ENCODE measurements at places on chromosomes 4 and X.

- no peak for DNase-seq
Observed at GRCh38 chrX:3262901-3263300, 83.6 kb downstream of the MXRA5 start.

- no peak for DNase-seq
Observed at GRCh38 chr4:84767168-84767567, 184.2 kb downstream of the CDS1 start.

- DNase-seq: no peak
Observed at GRCh38 chr4:4838936-4839810, 20.3 kb upstream of the MSX1 start.

GRCh38 chr4:105061731-105062130 lies 84.9 kb upstream of the TET2 start:
- no peak for DNase-seq

- no peak for DNase-seq
Observed at GRCh38 chr4:107392951-107393350, 327.1 kb downstream of the PAPSS1 start.

DNA sequence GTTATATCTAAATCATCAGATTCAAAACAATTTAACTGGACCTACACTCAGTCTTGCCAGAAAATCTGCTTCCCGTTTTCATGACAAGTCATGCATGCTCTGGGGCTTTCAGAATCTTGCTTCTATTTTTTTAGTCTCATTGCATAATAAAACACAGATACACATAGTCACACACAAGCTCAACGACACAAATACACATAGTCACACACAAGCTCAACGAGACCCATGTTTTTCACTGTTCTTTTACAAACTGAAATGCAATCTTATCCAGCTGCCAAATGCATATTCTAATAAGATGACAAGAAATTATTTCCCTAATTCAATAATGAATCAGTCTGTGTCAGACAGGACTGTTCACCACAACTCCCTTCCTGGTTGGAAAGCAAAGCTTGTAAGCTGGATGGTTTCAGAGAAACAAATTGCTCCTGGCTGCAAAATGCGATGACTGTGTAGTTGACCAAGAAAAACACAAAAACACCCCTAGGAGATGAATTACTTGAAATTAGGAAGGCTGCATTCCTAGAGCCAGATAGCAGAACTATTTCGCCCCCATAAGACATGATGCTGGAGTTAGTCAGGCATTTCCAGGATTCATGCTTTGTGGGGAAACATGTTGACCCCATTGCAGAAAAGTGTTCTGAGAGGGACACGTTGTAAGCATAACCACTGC lies 208.7 kb downstream of the CHIC2 start:
- no peak for DNase-seq

DNA sequence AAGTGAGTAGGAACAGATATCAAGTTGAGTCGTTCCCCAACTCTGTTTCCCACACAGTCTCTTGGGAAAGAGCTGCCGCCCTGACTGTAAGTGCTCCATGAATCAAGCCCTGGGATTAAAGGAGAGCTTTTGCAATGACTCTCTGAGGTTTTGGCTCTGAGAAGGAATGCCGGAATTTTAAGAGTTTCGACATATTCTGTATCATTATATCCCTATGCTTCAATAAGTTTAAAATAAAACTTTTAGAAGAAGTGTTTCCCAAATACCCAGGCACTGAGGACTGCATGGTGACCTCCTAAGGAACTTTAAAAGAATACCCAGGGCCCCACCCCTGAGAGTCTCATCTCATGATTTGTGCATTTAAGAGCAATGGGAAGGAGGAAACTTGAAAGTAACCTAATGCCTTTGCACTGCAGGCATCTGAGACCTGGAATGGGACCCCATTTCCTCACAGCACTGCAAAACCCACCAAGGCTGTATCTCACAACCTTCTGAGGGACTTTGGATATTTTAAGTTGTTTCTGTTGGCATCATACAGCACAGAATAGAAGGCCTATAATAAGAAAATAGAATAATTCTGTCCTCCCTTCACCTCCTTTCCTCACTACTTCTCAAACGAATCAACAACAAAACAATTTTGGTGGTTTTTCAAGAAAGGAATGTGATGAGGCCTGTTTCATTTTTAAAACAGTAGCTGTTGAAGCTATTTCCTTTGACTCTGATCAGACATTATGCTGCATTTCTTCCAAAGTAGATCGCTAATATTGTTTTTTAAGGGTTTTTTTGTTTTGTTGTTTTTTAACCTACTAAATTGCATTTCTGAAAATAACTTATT lies 121.2 kb downstream of the GASK1B start:
- no peak for DNase-seq

- no peak for DNase-seq
Observed at GRCh38 chr4:88629826-88630225, 37.5 kb downstream of the HERC3 start.

GRCh38 chr4:70608324-70608723 lies 16.3 kb downstream of the AMBN start:
- DNase-seq: no peak

- no peak for DNase-seq
Observed at GRCh38 chr4:55733932-55734331, 85.7 kb upstream of the EXOC1L start.

- no peak for DNase-seq
Observed at GRCh38 chr4:136012220-136012619, 1520.1 kb downstream of the PCDH18 start.

DNA sequence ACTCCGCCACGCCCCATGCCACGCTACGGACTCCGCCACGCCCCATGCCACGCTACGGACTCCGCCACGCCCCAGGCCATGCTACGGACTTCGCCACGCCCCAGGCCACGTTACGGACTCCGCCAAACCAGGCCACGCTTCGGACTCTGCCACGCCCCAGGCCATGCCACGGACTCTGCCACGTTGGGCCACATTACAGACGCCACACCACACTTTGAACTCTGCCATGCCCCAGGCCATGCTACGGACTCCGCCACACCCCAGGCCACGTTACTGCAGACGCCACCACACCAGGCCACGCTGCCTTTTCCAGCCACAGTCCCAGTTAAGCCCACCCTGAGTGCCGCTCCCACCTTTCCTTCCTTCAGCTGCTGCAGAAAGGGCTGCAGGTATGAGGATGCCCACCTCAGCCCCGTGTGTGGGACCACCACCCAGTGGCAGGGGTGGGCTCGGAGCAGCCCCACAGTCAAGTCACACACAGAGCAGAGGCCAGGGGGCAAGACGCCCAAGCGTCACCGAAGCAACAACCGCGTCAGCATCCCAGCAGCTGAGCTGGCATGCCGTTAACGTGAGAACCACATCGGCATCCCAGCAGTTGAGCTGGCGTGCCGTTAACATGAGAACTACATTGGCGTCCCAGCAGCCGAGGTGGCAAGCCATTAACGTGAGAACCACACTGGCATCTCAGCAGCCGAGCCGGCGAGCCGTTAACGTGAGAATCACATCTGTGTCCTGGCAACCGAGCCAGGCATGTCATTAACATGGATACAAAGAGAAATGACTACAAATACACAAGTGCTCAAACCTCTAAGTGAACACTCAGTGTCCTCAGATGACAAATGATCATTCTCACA lies 26.4 kb downstream of the GAK start:
- no peak for DNase-seq

DNA sequence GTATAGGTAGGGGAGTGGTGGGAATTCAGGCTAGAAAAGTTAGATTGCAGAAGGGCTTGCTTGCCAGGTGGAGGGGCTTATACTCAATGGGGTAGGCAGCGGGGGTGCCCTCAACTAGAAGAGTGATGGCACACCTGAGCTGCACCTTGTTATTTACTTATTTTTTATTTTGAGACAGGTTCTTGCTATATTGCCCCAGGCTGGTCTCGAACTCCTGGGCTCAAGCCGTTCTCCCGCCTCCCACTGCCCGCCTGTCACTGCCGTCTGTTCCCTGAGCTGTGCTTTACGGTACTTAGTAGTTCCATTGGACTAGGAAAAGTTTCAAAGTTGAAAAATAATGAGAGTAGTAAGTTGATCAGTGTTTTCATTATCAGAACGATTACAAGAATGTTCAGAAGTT lies 2.0 kb downstream of the ZFX start:
- no peak for DNase-seq

GRCh38 chrX:22526339-22526738 lies 253.6 kb downstream of the CBLL2 start:
- DNase-seq: no peak

DNA sequence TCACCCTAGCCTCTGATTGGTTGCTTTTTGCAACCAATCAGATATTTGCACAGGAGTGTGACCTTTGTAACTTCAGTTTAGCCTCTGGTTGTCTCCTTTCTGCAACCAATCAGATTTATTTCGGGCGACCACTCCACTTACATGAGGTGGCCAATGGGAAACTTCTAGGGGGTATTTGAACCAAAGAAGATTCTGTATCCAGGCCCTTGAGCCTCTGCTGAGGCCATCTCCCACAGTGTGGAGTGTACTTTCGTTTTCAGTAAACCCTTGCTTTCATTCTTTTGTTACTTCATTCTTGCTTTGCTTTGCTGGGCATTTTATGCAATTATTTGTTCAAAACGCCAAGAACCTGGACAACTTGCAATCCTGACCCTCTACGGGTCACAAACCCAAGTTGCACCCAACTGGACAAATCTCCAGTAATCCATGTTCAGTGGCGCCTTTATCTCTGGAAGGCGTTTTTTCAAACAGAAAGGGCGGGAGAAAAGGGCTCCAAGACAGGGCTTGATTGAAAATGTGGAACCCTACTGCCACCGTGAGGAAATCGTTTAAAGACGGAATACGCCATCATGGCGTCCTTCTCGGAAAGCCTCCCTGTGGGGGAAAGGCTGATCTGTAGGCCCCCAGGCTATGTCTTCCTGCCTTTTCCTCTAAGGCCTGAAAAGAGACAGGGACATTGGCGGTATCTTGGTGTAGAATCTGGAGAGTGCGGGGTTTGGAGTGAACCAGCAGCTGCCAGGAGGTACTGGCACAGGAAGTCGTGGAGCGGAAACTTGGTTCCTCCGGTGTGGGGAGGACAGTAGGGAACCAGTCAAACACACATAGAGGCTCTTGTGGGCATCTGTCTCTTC lies 184.6 kb downstream of the OR13H1 start:
- no peak for DNase-seq

DNA sequence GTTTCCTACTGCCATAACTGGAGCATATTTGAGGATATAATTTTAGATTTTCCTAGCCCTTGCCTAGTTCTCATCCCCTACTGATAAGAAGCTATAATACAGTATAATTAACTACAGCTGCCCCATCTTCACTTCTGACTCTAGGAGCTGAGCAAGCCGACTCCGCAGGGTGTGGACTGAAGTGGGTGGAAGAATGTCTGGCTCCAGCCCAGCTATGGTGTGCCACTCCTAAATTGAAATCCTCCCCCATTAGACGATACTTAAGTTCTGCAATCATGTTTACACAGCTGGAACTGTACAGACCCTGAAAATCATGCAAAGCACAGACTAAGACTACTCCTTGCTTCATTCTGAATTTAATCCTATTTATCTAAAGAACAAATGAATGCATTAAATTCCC lies 93.1 kb downstream of the PCDH19 start:
- DNase-seq: no peak

DNA sequence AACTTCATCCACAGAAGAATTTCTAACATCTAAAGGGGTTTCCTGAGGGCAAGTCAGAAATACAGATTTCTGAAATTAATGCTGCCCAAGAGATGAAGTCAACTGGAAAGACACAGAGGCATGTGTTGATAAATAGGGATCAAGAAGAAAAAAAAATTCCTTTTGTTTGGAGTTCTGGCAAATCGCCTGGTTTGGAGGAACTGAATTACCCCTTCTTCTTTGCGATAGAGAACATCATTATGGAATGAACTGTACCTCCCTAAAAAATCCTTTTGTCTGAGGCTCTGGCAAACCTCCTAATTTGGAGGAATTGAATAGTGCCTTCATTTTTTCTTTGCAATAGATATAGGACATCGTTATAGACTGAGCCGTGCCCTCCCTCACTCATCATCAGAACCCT lies 200.9 kb downstream of the DHRSX start:
- DNase-seq: no peak

GRCh38 chrX:112840382-112841113 lies at the start of gene AMOT:
Gene AMOT (minus strand): TSS chrX:112840831. CDS start chrX:112823126, 17,705 bp downstream.
- DNase-seq: peak; percentile 21

DNA sequence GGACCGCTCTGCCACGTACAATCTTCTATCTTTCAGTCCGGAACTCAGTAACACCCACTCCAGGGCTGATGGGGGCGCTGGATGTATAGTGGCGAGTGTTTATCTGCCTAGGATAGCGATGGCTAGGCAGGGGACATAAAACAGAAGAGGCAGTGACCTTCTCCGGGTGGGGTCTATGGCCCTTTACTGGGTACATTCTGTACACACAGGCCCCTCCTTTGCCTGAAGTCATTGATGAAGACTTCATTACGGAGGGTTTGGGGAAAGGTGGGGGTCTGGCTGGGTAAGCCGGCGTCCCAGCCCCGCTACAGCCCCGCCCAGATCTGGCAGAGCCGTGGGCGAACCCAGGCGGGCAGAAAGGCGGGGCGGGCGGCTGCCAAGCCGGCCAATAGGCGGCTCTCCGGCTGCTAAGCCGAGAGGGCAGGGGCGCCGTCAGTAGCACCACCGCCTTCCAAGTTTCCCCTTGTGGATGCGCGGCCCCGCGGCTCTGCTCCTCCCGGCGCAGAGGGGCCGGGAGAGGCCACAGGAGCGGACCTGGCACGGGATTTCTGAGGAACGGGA lies at the start of gene CHST7:
CHST7 (plus strand) TSS at position 435 of the 561 bp plus-strand sequence. CDS start 167 bp downstream, outside the sequence.
- DNase-seq: peak; percentile 41

GRCh38 chr4:31327031-31327430 lies 606.9 kb downstream of the PCDH7 start:
- no peak for DNase-seq

DNA sequence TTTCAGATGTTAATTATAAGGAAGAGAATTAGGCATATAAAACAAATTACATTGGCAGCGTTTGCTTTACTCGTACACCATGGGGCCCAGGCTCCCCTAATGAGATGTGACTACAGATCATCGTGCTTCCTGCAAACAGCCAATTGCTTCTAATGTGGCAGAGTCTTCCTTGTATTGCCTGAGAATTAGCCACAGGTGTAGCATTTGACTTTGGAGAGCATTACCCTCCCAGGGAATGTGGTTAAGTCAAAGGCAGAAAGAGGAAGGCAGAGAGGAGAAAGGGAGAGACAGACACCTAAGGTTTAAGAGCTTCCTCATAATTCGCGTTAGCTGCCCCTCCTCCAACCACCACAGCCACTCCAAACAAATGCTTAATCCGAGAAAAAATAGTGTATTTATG lies 97.0 kb downstream of the MID1IP1 start:
- no peak for DNase-seq

- no peak for DNase-seq
Observed at GRCh38 chrX:79573760-79574159, 206.6 kb upstream of the ITM2A start.

DNA sequence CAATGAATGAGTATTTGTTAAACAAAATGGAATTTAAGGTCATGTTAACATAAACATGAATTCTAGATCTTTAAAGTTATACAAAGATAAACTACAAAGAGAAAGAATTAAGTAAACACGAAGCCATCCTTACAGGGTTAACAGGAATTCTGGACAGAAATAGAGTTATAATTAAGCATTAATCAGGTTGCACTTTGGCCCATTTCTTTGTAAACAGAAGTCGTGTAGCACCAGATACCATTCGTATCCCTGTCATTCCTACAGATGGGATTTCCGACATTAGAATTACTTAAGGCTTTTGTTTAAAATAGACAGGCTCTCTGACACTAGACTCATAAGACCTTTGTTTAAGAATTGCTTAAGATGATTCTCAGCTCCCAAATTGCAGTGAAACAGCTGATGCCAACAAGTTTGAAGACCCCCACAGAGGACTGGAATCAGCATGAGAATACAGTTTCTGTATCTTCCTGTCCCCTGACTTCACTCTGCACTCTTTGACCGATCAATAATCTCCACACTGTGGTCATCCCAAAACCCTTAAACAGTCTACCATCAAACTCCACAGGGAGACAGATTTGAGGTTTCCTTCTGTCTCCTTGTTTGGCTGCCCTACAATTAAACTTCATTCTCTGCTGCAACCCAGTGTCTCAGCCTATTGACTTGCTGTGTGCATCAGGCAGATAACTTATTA lies 22.3 kb upstream of the TMEM150C start:
- no peak for DNase-seq

Data from CMK (cell line).